T-helper 17 cell (primary cell): ENCODE measurements at places on chromosomes 7 and 10.

DNA sequence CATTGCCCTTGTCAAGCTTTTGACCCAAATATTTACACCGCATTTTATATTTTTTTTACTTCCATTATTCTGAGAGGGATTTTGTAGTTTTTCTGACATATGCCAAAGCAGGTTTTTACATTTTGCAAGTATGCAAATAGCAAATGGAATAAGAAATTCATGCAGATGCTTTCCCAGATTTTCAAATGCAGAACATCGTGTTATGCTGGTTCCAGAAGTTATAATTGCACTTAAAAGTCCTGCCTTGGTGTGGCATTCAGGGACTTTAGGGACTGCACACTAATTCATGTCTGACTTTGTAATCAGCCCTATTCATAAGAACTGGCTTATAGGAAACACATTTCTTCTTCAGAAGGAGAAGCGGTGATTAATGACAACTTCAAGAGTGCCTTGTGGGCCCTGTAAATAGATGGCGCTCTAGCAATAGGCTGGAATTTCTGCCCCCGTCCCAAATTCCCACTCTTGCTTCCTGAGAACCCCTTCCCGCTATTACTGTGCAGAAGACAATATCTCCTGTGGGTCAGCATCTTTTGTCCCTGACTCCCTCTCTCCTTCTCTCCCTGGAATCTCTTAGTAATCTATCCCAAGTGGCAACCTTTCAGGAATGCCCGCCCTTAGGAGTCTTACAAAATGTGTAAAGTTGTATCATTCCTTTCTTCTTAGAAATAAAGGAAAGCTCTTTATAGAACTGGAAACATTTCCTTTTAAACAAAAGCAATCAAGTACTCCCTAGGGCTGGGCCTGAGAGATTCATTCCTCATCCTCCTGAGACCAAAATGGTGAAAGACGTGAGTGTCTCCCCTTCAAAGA is 264.0 kb downstream of the INHBA start:
- DNase-seq, result no peak

GRCh38 chr7:45190406-45191165 is 33.0 kb downstream of the RAMP3 start:
- DNase-seq, result no peak

DNA sequence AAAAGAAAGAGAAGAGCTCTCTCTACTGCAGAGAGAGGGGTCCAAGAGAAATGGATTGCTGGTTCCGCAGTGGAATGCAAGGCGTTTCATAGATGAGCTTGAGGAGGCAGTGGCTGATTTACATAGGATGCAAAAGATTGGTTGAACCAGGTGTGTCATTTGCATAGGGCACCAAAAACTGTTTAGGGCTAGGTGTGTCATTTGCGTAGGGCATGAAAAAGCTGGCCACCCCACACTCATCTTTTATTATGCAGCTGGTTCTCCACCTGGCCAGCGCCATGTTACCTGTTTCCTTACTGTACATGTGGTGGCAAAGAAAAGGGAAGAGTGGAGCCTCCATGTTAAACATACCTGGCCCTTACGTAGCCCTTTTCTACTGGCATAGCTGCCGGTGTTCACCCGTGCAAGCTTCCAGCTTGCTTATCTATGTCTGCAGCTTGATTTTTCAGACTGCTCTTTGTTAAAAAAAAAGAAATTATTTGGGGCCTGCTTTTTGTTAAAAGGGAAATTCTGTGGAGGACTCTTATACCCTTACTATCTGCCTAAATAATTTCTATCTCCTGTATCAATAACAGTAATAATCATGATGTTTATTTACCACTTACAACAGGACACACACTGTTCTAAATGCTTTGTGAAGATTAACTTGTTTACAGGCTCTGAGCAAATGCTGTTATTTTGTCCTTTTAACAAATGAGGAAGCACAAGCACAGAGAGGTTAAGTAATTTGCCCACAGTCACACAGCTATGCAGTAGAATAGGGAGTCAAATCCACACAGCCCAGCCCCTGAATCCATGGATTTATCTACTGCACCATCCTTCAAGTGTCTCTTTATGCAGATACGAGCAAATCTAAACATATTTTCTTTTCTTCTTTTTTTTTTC is 33.3 kb downstream of the CASP7 start:
- DNase-seq, result no peak

DNA sequence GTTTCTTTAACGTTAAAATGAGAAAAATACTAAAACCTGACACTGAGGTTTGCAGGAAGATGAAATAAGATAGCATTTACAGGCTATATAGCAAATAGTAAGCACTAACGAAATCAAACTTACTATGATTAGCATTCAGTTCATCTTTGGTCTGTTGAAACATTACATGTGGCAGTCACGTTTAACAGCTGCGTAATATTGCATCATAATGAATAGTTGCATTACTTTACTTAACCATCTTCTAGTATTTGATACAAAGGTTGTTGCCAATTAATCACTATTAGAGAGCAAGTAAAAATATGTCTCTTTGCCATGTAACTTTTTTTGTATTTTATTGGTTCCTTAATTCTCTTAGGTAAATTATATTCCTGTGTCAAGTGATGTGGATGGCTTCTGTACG is 131.8 kb upstream of the GHITM start:
- no peak for DNase-seq

GRCh38 chr7:36951257-36951697 is 227.0 kb upstream of the AOAH start:
- DNase-seq, result no peak

GRCh38 chr7:47039904-47040303 is 542.0 kb downstream of the TNS3 start:
- DNase-seq, result no peak

GRCh38 chr10:34979938-34980337 is 110.2 kb downstream of the CUL2 start:
- no peak for DNase-seq

DNA sequence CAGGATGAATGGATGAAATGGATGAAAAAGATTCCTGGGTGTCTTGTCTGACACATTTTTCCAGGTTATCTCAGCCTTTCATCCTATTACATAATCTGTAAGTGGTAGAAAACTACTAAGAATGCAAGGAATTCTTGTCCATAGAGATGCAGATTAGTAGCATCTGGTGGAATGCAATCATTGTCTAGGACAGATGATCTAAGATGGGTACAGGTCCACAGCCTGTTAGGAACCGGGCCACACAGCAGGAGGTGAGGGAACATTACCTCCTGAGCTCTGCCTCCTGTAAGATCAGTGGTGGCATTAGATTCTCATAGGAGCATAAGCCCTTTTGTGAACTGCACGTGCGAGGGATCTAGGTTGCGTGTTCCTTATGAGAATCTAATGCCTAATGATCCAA is 225.0 kb downstream of the CALN1 start:
- no peak for DNase-seq

- DNase-seq, result no peak
Measured at GRCh38 chr10:120508393-120508792, 51.4 kb downstream of the PLPP4 start.

GRCh38 chr7:155764438-155764793 is 47.8 kb downstream of the SHH start:
- no peak for DNase-seq

DNA sequence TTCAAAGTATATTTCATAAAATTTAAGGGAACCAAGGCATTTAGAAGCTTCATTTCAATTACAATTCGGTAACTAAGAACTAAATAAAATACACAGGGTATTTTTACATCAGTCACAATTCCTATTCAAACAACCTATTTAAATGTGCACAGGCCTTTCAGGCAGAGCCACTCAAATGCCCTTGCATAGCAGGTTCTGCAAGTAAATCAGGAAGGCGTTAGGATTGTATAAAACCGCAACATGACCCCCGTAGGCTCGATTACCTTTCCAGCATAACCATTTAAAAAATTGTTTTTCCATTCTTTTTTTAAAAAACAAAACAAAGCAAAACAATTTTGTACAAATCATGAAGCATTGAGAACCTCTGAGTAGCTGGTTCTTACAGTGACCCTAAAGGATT is 289.9 kb upstream of the SP8 start:
- no peak for DNase-seq

- DNase-seq, result no peak
Measured at GRCh38 chr7:4667776-4668509, 14.2 kb upstream of the FOXK1 start.

DNA sequence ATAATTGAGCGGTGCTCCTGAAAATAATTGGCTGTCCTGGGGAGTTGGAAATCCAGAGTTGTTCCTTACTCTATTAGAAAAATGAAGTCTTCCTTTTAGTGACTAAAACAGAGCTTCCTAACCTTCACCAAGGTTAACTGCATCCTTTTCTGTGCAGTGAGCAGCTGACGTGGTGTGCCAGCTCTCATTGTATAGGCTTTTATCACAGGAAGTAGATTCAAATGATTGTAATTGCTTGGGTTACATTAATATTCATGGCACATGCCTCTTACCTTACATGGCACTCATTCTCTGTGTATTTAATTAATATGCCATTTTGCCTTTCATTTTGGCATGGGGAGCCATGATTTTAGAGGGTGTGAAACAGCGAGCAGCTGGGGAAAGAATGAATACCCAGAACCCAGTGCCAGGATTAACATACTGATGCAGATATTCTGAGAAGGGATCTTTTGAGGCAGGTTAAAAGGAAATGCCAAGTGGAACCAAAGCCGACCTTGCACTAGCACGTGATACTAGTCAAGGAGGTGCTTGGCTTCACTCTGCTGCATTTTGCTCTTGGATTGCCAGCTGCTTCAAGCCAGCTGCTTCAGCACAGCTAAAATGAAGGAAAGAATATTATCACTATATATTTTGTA is 115.3 kb downstream of the ST7 start:
- no peak for DNase-seq

DNA sequence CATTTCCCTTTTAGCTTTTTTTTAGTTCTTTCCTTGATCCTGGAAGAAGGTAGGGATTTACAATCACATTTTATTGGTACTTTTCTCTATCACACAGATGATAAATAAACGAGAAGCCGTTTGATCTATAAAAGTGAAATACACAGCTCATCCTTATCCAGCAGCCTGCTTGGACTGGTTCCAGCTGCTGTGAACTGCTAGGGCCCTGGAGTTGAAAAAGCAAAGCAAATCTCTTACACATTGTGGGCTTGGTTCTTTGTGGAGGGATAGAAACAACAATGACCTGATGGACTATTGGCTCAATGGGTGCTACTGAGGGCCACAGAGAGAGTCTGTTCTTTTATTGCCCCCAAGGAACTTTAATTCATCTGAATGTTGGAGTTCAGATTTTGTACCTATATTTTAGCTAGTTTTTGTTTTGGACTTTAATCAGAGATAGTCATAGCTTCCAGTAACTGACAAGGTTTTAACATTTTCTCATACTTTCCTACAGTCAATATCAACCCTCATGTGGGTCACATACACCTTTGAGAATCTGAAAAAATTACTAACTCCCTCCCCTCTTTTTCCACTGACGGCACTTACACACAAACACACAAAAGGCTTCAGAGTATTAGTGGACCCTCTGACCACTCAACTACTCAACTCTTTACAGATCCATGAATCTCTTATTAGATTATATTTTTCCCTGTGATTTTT is 91.6 kb upstream of the CCDC6 start:
- no peak for DNase-seq

DNA sequence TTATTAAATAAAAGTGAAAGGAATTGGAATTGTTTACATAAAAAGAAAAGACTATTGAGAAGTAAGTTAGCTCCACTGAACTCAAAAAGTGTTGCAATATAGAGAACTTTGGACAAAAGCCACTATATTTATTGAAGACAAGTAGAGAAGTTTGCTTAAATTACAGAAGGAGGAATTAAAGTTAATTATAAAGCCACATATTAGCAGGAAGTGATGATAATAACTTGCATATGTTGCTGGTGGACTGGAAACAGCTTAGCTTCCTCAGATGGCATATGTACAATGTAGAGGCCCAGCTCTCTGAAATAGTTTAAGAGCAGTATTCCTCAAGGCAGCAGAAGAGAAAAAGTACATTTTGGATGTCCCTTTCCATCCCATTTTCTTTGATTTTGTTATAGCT is 400.7 kb downstream of the GATA3 start:
- no peak for DNase-seq

DNA sequence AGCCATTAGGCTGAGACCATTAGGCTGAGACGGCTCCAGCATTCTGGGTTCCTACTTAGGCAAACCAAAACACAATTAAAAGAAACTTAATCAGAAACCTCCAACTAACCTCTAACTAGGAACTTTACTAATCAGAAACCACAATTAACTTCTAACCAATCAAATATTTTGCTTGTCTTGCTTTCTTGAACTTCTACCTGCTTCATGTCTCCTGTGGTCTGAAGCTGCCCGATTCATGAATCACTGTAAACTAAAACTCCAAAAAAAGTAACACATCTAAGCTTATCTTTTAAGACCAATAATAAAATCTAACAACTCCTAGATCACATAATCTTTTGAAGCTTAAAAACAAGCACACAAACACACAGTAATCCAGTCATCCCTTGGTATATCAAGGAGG is 76.1 kb downstream of the PDSS1 start:
- DNase-seq, result no peak

GRCh38 chr7:6545398-6546126 is 5.7 kb downstream of the GRID2IP start:
- no peak for DNase-seq

DNA sequence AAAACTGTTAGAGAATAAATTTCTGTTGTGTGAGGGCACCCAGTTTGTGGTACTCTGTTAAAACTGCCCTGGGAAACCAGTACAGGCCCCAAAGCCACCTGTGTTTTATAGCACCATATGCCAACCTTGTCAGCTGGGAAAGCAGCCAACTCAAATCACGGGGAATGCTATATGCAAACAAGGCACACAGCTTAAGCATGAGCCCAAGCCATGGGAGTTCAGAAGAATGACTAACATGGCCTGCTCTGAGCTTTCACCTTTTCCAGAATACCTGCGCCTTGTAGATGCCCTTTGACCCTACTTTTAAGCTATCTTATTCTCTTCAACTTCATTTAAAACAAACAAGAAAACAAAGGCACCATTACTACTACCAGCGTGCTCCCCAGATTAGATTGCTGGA is 5.5 kb upstream of the SLC25A13 start:
- no peak for DNase-seq

DNA sequence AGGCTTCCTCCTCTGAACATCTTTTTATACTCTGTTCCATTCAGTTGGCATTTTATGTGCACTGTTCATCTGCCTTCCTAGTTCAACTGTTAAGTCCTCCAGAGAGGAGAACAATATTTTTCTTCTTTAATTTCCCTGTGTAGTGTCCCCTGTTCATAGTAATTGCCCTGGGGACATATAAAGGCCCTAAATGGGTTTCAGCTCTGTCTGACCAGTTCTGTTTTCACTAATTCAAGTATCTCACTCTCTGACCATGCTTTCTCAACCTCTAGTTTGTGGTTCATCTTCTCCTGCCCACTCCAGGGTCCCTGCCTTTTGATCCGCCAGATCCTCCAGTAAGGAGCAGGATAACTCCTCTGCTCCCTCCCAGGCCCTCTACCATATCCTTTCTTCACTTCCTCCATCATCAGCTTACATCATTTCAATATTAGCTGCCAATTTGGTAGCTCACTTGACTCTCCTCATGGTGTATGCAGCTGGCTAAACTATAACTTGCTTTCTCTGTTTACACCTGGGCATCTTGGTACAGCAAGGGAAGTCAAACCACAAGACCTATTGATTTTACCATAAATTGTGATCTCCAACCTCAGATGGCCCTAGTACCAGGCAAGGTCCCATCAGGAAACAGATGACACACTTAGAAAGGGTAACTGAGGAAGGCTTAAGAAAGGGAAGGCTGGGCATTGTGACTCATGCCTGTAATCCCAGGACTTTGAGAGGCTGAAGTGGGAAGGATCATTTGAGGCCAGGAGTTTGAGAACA is 17.7 kb upstream of the C10orf67 start:
- no peak for DNase-seq
